ENCODE measurements at places on chromosomes 12 and 14. TPM values are rescaled to one million over a fixed set of nuclear protein-coding genes. Genes with fewer than 3 reads are reported as not detected.

Gene CCDC197
- not detected for total RNA-seq

DNA sequence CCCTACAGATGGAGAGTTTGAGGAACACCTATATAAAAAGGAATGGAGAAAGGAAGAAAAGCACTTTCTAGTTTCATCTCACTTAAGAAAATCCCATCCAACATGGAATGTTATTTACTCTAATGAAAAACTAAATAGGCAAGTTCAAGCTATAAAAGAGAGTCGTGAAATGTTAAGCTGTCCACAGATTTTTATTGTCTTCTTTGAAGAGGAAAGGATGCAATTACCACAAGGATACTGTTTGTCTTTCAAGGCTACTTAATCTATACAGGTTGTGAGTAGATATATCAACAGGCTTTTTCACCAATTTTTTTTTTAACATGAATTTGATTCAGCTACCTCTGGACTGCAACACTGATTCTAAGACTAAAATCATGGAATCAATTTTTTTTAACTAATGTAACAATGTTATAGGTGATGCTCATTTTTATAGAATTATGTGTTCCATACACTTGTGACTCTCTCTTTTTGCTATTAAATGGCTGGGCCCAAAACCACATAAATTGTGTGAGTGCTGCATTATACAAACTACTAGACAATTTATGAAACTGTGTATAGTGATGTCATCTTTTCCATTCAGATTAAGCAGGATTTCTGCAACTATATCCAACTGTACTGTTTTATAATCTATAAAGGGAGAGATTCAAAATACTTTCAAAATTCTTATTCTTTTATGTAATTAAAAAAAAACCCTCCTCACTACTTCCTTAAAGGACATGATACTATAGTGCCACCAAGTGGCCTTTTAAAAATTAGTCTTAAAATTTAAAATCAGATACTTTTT is 26.8 kb upstream of the BMAL2 start:
- H3K4me3 ChIP-seq, result no peak overlapping the region
- no peaks in the 10 kb centered on the region for H3K27me3 ChIP-seq
- no peaks in the 10 kb centered on the region for H3K4me1 ChIP-seq
- H3K36me3 ChIP-seq, result no peaks in the 10 kb centered on the region

DNA sequence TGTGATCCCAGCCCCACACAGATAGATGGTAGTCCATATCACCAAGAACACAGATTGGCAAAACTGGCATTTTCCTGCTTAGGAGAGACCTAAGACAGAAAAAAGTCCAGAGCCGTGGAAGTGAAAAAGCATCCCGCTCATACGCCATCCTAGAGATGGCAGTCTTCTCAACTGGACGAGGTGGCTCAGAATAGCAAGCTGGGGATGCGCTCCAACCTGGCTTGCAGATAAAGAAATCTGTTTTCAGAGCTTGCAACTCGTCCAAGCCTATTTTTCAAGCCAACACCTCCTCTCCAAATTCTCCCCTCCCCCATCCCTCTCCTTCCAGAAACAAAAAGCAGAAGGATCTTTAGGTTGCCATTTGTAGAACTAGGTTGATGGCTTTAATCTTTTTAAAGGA is 74.3 kb upstream of the OTX2 start:
- no peaks in the 10 kb centered on the region for H3K27me3 ChIP-seq
- no peaks in the 10 kb centered on the region for H3K36me3 ChIP-seq
- no peak overlapping the region for H3K4me3 ChIP-seq
- no peaks in the 10 kb centered on the region for H3K4me1 ChIP-seq
- no peak overlapping the region for H3K27ac ChIP-seq

- H3K36me3 ChIP-seq, result no peaks in the 10 kb centered on the region
- peak overlapping the region; percentile 81 for H3K27ac ChIP-seq
- no peak overlapping the region for H3K4me3 ChIP-seq
- H3K27me3 ChIP-seq, result no peaks in the 10 kb centered on the region
- no peaks in the 10 kb centered on the region for H3K4me1 ChIP-seq
These were observed 47.1 kb downstream of the TBX3 start for GRCh38 chr12:114636723-114637480.

- no peaks in the 10 kb centered on the region for H3K4me1 ChIP-seq
- no peak for DNase-seq
- peaks cover 7% of the 10 kb centered on the region for H3K27me3 ChIP-seq
- H3K4me3 ChIP-seq, result no peak overlapping the region
These were observed 184.5 kb downstream of the RBM19 start for GRCh38 chr12:113781415-113782198.

DNA sequence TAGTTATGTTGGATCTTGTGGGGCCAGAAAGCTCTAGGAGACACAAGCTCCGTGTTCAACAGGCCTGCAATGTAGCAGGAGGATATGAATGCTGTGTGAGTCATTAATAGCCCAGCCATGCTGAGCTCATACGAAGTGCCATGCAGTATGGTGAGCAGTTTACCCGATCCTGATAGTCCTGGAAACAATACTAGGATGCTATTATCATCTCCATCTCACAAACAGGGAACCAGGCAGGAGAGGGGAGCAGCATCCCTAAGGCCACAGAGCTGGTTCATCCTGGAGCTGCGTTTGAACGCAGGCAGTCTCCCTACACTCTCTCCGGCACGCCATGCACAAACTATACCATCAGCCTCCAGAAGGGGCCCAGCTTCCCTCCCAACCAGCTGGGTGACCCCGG is 20.5 kb downstream of the TTC7B start:
- no peak overlapping the region for H3K4me3 ChIP-seq
- H3K36me3 ChIP-seq, result no peaks in the 10 kb centered on the region
- H3K27ac ChIP-seq, result no peak overlapping the region
- no peak for DNase-seq
- H3K4me1 ChIP-seq, result no peaks in the 10 kb centered on the region
- no peaks in the 10 kb centered on the region for H3K27me3 ChIP-seq

Gene CPNE6
- 8.8 TPM for total RNA-seq

- no peaks in the 10 kb centered on the region for H3K36me3 ChIP-seq
- H3K4me1 ChIP-seq, result peaks cover 19% of the 10 kb centered on the region
- peak; percentile 54 for DNase-seq
These were observed 65.8 kb downstream of the ITPK1 start for GRCh38 chr14:93049867-93050331.
